SIG-M5 (cell line): ENCODE measurements at places on chromosomes 1 and 21.

GRCh38 chr1:155176544-155177071 lies 3.0 kb downstream of the TRIM46 start:
- peak; percentile 30 for DNase-seq

DNA sequence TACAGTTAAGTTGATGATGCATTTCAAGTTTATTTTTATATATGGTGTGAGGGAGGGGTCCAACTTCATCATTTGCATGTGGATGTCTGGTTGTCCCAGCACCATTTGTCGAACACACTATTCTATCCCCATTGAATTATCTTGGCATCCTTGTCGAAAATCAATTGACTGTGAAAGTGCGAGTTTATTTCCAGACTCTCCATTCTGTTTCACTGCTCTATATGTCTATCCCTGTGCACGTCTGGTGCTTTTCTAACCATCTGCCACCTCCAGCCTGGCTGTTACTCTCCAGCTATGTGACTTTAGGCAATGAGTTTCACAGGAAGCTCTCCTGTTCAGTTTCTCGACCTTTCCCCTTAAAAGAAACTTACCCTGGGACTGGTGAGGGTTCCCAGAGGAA lies 137.1 kb upstream of the KLHDC7A start:
- no peak for DNase-seq

DNA sequence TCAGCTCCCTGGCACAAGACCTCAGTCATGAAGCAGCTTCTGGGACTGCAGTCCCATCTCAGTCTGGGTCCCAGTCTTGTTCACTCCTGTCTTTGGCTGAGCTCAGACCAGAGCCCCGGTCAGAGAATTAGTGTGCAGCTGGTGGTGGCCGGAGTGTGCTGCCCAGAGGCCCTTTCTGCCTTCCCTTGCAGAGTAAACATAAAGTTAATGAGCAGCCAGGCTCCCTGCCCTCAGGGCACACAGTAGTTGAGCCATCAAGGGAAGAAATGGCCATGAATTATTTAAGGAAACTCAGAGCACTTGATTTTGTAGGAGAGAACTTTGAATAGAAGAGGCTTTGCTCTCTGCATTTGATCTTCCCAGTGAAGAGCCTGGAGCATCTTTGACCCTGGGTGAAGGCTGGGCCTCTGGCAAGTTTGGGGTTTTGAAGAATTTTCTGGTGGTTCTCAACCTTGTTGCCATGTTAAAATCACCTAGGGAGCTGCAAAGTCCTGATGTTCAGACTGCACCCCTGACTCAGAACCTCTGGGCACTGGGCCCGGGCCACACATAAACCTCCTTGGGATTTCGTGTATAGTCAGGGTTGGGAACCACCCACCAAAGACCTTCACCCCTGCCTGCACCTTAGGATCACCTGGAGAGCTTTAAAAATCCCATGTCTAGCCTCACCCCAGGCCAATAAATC lies 26.4 kb upstream of the SELENON start:
- DNase-seq, result no peak

DNA sequence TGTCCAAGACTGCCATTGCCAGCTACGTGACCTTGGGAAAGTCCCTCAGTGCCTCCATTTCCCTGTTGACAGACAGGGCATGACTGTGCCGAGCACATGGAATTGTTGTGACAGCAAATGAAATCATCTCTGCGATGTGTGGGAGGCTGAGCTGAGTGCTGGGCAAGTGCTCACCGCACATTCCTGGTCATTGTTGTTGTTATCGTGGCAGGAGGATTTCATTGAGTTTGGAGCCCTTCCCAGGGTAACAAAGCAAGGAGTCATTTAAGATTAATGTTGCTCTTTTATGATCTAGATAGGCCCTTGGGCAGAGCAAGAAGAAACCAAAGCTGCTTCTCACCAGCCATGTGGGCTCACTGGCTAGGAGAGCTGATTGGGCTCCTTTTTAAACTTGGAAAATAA lies 39.6 kb upstream of the ITPKB start:
- DNase-seq, result no peak

GRCh38 chr1:30966690-30967369 lies 58.3 kb upstream of the SDC3 start:
- no peak for DNase-seq
